SK-N-MC (cell line): ENCODE measurements at places on chromosomes 3 and 15.

DNA sequence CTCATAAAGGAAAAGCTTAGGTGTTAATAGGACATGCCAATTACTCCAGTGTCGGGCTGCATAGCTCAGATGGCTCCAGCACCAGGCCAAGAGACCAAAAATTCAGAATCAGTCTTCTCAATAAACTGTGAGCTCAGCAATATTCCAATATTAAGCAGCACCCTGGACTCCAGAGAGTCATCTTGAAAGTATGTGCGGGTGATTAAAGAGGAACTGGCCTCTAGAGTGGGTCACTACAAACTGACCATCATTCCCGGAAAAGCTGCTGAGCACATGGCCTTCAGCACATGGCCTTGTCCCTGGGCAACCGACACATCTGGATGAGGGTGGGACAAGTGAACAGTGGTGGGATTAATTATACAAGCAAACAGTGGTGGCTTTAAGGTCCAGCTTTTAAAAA, 59.0 kb downstream of the MAGI1 start:
- no peak for DNase-seq

DNA sequence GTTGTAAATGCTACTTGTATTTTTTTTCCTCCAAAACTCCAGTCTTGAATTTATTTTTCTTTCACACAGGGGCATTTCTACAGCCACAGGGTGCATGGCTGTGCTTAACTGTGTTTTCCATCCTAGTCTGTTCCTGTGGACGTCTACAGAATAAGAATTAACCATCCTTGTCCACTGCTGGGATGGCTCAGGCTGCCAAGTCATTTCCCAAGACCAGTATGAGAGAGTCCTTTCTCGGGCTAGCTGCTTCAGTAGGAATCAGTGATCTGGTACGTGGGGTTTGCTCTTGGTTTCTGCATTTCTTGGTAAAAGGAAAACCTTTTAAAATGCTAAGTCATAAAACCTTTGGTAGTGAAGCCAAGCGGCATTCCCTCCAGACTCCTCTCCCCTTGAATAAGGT, 29.8 kb downstream of the CHDH start:
- no peak for DNase-seq

- no peak for DNase-seq
Observed at GRCh38 chr15:49238342-49238741, 68.3 kb downstream of the GALK2 start.

DNA sequence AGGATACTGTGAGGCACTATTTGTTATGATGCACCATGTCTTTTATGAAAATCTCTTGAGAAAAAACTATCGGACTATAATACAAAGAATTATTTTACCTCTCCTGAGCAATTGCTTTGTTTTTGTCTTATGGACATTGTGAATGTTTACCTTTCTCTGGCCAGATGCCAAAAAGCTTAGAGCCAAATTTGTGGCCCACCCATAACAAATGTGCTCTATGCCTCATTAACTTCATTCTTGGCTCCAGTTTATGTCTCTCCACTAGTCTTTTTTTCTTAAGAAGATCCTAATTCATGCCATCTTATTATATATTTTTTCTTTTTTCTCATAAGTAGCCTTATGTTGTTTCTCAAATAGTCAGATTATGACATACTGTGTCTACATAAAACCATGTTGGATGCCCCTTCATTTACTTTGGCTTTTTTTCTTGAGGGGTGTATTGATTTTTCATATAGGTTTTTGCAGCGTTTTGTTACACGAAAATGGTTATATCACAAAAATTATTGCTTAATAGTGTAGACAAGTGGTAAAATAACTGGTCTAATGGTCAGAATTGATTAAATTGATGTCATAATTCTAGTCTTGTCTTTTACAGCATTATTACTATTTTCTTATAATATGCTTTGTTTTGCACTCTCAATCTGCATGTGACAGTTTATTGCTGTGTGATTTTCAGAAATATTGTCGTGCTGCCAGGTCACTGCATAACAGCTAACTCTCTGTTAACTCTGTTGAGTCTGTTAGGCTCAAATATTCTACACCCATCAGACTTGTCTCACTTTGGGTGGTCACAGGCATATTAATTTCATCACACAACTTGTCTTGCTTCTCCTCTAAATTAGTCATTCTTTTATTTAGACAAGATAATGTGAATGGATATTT, 18.2 kb downstream of the SENP8 start:
- DNase-seq: no peak

DNA sequence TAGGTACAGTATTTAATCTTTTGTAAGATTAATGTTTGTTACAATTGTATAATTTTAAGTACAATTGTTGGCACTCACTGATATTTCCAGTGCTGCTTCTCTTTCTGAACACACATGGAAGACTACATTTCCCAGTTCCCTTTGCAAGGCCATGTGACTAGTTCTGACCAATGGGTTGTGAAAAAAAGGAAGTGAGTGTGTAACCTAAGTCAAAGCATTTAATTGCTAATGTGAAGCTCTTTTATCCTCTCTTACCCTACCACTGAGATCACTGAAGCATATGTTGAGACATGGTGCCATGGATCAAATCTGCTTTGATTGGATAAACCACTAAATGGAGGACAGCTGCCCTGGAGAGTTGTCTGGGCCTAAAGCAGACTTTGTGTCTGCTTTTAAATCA, 83.9 kb upstream of the PLXND1 start:
- peak; percentile 83 for DNase-seq

GRCh38 chr3:186821429-186822387, 15.4 kb upstream of the RFC4 start:
- peak; percentile 68 for DNase-seq

DNA sequence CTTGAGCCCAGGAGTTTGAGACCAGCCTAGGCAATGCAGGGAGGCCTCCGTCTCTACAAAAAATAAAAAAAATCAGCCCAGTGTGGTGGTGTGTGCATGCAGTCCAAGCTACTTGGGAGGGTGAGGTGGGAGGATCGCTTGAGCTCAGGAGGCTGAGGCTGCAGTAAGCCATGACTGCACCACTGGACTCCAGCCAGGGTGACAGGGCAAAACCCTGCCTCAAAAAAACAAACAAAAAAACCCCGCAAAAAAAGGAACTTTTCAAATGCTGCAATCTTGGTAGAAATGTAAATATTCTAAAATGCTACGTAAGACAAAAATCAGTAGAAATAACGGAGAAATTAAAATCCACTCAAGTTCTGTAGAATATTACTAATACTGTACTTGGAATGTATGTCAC, 108.1 kb upstream of the MELTF start:
- no peak for DNase-seq

DNA sequence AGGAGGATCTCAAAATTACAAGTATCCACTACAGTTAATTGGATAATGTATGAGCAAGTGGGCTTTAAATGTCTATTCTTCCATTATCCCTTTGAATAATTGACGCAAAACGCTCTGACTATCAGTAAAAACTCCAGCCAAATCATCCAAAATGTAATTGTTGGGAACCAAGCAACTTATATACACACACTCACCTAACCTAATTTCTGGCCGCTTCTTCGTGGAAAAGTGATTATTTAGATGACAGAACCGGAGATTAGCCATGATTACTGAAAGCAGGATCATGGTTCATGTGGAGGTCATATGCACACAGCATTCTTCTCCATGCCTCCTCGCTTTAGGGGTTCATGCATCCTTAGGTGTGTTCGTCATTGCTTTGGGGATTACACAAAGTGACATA, 992.4 kb downstream of the NAALADL2 start:
- DNase-seq: no peak

DNA sequence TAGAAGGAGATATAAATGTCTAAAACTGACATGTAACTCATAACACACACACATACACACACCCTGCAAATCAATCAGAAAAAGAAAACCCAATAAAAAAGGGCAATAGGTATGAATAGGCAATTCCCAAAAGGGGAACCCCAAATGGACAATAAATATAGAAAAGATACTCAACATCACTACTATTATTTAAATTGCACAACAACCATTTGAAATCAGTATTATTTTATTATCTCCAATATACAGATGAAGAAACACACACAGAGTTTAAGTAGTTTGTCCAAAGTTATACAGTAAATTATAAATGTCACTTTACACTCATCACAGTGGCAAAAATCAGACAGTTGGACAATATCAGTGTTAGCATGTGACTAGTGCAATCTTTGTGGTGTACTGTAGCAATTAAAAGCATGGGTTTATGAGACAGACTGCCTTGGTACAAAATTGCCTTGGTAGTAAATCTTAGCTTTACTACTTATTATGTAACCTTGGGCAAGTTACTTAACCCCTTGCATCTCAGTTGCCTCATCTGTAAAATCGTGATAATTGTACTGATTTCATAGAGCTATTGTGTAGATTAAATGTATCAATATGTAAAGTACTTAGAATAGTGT, 3.4 kb upstream of the FSTL1 start:
- no peak for DNase-seq

DNA sequence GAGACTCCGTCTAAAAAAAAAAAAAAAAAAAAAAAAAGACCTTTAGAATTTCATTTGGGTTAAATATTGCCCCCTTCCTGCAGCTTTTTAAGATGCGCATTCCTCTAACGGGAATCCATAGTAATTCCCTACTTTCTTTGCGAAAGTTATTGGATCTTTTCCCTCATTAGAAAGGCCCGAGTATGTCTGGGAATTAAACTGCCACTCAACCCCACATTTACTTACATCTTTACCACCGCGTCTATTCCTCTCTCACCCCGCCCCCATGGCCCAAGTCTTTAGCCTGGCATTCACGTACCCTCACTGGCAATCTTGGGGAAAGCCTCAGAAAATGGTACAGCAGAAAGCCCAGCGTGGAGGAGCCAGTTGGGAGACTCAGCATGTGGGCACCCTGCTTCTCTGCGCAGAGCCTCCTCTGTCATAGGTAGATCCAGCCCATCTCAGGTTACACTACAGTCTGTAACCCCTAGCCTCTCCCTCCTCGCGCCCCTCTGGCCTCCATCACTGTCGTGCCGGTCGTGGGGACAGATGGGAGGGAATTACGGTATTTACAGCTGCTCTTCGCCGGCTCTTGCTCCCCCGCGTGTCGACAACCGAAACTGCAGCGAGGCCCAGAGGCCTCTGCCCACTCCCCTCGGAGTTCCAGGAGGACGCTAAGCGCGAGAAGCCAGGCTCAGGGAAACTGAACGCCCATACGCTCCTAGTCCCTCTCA, 6.4 kb upstream of the ANKDD1A start:
- DNase-seq: no peak

GRCh38 chr3:44117736-44118135, 124.0 kb upstream of the TOPAZ1 start:
- DNase-seq: no peak

GRCh38 chr3:134480546-134480945, 5.2 kb downstream of the ANAPC13 start:
- no peak for DNase-seq

- no peak for DNase-seq
Observed at GRCh38 chr3:72034986-72035385, 250.0 kb upstream of the PROK2 start.

DNA sequence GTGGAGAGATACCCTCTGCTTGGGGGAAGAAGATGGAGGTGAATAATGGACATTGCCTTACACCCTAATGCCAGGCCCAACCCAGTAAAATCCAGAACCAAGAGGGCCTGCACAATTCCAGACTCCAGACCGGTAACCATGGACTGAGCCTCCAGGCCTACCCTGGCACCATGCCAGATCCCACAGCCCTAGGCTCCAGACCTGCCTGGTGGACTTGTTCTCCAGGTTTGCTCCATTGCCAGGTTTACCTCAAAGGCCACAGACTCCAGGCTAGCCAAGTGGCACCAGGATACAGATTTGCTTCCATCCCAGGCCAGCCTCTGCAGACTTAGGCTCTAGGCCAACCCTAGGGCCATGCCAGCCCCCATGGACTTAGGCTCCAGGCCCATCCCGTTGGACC, 14.0 kb downstream of the PLCH1 start:
- no peak for DNase-seq

DNA sequence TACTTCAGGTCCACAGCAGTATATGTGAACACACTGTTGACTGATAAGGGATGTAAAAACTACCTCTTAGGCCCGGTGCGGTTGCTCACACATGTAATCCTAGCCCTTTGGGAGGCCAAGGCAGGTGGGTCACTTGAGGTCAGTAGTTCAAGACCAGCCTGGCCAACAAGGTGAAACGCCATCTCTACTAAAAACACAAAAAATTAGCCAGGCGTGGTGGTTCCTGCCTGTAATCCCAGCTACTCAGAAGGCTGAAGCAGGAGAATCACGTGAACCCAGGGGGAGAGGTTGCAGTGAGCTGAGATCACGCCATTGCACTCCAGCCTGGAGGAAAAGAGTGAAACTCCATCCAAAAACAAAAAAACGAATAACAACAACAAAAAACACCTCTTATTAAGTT, 194.6 kb upstream of the KCNMB2 start:
- DNase-seq: no peak

- no peak for DNase-seq
Observed at GRCh38 chr15:55526559-55527036, 18.6 kb upstream of the DNAAF4 start.

DNA sequence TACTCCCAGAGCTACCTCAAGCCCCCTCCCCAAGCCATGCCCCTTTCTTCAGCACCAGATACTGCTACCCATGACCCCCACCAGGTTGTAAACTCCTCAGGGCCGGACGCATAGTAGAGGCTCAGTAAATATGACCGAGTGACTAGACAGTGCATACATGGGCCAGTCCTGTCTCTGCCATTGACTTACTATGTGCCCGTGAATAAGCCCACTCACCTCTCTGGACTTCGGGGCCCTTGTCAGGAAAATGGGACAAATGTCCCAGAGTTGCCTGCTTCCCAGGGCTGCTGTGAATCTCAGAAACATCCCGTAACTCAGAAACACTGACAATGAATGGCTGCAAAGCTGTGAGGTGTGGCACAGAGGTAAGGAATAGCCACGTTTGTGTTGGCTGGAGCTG, 48.2 kb upstream of the FGD5 start:
- DNase-seq: no peak

DNA sequence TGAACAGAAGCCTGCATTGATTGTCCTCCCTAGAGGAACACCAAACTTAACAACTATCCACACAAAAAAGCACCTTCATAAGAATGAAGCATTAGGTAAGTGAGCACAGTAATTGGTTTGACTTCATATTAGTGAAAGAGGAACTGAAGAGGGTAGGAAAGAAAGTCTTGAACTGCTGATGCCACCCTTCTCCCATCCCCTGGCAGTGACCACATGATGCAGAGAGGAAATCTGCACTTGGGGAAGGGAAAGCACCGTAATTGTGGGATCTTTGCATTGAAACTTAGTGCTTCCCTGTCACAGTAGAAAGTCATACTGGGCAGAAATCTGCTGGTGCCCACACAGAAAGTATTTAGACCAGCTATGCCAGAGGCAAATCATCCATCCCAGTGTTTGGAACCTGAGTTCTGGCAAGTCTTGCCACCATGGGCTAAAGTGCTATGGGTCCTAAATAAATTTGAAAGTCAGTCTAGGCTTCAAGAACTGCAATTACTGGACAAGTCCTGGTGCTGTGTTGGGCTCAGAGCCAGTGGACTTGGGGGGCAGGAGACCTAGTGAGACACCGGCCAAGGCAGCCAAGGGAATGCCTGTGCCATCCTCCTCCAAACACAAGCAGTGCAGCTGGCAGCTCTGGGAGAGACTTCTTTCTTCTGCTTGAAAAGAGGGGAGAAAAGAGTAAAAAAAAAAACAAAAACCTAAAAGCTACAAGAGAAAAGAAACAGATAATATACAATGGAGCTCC, 63.6 kb downstream of the SLC15A2 start:
- no peak for DNase-seq

GRCh38 chr3:79286882-79287281, 480.9 kb downstream of the ROBO1 start:
- no peak for DNase-seq
